ENCODE measurements at places on chromosomes 6 and 20. TPM values are rescaled to one million over a fixed set of nuclear protein-coding genes. Genes with fewer than 3 reads are reported as not detected.

GRCh38 chr6:136174510-136174909, 75.6 kb downstream of the MTFR2 start:
- no peak for DNase-seq

The LY6G6C gene
- 0.08 TPM for polyA plus RNA-seq

- DNase-seq = no peak
Observed at GRCh38 chr6:123806561-123806960, 2.9 kb downstream of the NKAIN2 start.

The HEY2 gene
- not detected for polyA plus RNA-seq

GRCh38 chr6:158158748-158159147, 9.3 kb downstream of the SERAC1 start:
- no peak for DNase-seq

DNA sequence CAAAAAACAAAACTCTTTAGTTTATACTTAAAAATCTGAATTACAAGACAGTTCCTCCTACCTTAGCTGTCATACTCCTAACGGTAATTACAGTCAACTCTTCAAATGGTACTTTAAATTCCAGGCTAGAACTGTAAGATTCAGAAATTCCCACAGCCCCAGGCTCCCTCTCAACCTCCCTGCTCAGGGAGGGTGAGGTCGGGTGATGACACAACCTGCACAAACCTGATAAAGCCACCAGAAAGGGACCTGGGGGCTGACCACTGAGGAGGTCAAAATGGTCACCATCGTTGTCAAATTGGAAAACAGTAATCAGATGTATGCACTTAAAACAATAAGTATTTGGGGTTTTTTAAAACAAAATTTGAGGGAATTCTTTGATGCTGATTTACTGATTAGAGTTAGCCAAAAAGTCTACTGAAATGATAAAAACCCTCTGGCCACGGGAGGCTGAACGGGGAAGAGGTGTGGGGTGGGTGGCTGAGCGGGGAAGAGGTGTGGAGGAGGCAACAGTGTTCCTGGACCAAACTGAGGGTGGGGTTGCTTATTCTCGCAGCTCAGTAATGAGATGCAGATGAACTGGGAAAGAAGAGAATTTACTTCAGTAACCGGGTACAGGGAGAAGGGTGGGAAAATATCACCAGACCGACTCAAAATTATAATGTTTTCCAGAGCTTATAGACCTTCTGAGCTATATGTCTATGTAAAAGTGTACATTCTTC, 52.4 kb downstream of the SLC22A1 start:
- no peak for DNase-seq

The RAD21L1 gene
- polyA plus RNA-seq = not detected

- DNase-seq = no peak
Observed at GRCh38 chr20:11989018-11989771, 71.5 kb downstream of the BTBD3 start.

GRCh38 chr6:160991406-160992060, at the start of gene MAP3K4:
Gene MAP3K4 (plus strand): TSS chr6:160991769. CDS start chr6:160991932, 163 bp downstream.
- DNase-seq = peak; percentile 90

- no peak for DNase-seq
Observed at GRCh38 chr6:57248311-57248895, 26.3 kb upstream of the RAB23 start.

GRCh38 chr6:93779086-93779841, 359.9 kb upstream of the EPHA7 start:
- no peak for DNase-seq

GRCh38 chr20:22447447-22447778, 137.0 kb downstream of the FOXA2 start:
- no peak for DNase-seq

DNA sequence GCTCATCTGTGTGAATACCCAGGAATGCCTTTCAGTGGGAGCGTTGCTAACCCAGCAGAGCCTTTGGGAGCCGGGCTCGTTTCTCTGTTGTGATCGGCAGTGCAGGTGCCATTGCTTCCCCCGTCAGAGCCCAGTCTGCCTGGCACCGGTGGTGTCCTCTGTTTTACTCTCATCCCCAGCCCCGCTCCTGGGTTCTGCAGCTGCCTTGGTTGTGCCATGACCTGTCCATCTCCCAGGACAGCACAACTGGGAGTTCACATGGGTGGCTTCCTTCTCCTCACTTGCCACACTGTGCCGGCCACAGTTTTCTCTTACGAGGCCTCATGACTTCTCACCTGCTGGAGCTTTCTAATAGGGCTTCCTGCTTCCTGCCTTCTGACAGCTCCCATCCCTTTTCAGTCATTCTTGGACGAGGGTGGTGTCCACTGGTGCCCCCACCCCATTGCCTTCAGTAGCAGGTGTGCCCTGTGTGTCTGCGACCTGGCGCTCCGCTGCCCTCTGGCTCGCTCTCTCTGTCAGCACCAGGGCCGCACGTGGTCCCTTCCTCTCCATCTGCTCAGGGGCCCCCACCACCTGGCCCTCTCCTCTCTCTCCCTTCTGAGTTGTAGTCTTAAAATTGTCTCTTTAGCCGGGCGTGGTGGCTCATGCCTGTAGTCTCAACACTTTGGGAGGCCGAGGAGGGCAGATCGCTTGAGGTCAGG, 110.9 kb downstream of the RPP40 start:
- DNase-seq = no peak

DNA sequence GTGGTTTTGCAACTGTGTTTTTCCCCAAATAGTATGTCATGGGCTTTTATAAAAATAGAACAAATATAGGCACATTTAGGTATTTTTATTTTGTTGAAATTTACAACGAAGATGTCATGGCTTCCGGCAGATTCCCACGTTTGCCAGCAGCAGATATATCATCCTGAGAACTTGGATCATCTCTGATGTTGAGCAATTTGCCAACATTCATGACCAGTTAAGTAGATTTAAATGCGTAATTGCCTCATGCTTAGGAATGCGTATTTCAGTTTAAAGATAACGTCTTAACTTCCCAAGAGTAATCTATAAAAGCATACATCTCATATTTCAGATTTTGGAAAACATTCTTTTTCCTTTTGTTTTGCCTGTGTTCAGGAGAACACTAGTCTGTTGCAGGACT, 457.8 kb downstream of the QKI start:
- DNase-seq = no peak

- no peak for DNase-seq
Observed at GRCh38 chr6:19976411-19977129, 139.4 kb downstream of the ID4 start.

The GPX5 gene
- polyA plus RNA-seq = not detected

GRCh38 chr6:39280247-39280731, 33.9 kb downstream of the KCNK17 start:
- no peak for DNase-seq

The PXMP4 gene
- 5.7 TPM for polyA plus RNA-seq

Data from SK-N-SH (cell line).